ENCODE measurements at places on chromosomes 1 and 21.
A peak's percentile ranks its signal among the peaks of the same experiment; 100 is the strongest.

DNA sequence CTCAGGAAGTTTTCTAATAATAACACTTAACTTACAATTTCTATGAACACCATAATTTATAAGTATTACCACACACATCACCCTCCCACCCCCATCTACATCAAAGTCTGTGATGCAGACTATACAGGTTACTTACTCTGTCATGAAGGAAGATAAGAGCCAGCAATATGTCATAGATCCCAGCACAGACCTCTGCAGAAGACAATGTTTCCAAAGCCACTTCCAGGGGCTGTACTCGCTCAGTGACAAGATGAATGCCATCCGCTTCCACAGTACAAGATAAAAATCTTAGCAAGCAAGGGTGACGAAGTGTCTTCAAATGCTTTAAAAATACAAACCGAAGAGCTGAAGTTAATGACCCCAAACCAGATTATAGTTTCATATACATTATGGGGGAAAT lies 15.2 kb downstream of the SCYL3 start:
- no peak for DNase-seq

DNA sequence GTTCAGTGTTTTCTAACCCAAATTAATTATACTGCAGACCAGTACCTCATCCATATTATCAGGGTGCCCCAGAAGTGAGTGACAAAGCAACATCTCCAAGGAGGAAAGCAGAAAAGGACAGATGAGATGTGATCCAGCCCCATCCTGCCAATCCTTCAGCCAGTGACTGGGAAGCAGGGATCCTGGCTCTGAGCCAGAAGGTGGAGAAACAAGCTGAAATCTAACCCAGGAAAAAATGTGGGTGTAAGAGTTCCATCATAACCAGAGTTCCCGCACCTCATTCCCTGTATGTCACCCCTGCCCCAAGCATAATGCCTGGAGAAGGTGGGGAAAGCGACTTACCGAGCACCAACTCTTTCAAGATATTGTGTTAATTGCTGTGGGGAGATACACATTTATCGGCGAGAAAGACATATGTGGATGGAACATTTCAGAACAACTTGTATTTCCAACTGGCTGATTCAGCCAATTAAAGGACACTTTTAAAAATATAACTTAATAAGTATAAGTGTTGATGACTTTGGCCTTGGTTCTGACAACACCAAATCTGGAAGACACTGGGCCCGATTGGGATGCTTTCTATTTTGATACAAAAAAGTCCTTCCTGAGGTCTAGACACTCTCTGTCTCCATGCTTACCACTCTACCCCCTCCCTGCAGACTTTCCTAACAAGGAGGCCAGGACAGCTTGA lies 14.9 kb downstream of the PLEKHA6 start:
- DNase-seq, result no peak

DNA sequence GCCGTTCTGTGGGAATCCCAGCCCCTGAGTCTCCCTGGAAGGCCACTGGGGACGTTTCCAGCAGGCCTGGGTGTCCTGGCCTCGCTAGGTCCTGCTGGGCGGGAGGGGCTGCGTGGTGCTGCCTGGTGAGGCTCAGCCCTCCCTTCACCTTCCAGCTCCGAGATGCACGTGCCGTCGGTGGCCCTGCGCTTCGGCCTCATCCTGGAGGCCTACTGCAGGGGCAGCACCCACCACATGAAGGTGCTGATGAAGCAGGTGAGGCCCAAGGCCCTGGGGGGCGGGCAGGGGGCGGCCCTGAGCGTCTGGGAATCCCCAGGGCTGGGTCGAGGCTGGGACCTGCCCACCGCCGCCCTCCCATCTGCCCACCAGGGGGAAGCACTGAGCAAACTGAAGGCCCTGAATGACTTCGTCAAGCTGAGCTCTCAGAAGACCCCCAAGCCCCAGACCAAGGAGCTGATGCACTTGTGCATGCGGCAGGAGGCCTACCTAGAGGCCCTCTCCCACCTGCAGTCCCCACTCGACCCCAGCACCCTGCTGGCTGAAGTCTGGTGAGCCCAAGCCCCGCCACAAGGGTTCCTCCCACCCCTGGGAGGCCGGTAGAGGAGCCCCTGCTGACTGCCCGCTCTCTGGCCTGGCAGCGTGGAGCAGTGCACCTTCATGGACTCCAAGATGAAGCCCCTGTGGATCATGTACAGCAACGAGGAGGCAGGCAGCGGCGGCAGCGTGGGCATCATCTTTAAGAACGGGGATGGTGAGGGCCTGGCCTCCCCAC lies 70.3 kb downstream of the PIK3CD start:
- no peak for DNase-seq

DNA sequence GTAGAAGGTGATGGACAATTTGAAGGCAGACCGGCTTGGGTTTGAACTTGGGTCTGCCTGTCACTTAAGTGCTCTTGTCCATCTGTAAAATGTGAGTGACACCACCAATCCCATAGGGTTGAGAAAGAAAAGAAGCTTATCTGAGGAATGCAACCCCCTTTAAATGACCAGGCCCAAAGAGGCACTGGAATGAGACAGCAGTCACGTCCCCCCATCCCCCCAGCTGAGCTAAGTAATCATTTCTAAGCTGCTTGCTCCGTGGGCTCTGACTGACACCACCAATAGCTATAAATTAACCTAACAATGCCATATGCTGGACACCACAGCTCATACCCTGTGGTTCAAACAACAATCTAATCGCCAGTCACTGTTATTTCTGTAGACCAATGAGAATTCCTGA lies 15.1 kb downstream of the LCA5L start:
- no peak for DNase-seq

- no peak for DNase-seq
Measured at GRCh38 chr1:246364415-246364941, 142.6 kb downstream of the SMYD3 start.

DNA sequence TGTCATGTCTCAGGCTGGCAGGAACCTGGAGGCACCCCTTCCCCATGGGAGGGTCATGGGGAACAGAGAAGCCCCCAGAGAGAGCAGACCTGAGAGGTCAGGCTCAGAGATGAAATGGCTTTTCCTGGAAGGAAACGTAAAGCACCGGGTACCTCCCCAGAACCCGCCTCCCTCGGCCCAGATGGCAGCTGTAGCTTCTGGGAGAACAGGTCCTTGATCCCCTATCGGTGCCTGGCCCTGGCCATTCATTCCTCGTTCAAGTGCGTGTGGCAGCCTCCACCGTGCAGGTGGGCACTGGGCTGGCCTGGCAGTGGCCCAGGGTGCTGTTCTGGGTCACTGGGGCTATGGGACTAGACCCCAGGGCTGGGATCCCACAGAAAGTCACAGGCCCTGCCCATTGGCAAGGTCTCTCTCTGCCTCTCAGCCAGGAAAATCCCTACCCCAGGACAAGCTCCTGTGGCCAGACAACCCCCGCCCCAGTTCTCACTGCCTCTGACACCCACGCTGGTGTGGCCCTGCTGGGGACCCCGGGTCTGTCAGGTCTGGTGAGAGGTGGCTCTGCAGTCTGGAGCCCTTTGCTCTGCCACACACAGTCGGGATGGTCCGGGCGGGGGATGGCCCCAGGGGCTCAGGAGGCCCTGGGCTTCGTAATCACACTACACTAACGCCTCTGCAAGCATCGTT lies 183.2 kb upstream of the VAMP3 start:
- no peak for DNase-seq

DNA sequence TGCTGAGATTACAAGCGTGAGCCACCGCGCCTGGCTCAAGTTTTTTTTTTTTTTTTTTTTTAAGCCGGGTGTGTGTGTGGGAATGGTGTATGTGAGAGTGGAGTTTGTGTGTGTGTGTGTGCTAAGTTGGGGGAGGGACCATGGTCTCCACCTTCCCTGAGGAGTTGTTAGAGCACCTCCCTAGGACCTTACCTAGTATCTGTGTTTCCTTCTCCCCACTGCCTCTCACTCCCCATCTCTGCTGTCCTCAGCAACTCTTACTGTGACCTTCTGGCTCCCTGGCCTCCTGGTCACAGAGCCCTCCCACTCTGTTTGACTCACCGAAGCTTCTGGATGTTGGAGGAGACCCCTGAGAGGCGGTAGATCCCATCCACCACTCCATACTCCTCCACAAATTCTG lies 10.4 kb downstream of the ARHGAP30 start:
- DNase-seq, result no peak

GRCh38 chr1:223849352-223850254 lies 3.9 kb upstream of the TP53BP2 start:
- DNase-seq, result no peak

- DNase-seq, result no peak
Measured at GRCh38 chr1:66384258-66384921, 149.6 kb upstream of the SGIP1 start.

- no peak for DNase-seq
Measured at GRCh38 chr1:67780637-67781036, 52.6 kb downstream of the GNG12 start.

GRCh38 chr1:93965888-93966287 lies 56.7 kb upstream of the GCLM start:
- no peak for DNase-seq

DNA sequence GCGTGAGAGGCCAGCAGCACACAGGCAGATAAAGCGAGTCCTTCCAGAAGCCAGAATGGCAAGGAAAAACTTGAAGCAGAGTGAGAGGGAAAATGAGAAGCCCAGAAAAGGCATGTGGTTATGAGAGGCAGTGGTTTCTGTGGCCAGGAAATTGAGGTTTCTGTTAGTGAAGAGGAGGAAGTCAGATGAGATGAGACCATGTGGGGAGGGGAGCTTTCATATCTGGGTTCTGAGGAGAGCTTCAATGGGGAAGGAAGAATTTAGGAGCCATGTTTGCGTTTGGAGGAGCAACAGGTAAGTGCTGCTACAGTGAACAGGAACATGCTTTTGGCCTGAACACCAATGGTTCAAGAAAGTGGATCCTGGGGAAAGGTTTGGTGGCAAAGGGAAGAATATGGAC lies 6.1 kb upstream of the CD1A start:
- no peak for DNase-seq

DNA sequence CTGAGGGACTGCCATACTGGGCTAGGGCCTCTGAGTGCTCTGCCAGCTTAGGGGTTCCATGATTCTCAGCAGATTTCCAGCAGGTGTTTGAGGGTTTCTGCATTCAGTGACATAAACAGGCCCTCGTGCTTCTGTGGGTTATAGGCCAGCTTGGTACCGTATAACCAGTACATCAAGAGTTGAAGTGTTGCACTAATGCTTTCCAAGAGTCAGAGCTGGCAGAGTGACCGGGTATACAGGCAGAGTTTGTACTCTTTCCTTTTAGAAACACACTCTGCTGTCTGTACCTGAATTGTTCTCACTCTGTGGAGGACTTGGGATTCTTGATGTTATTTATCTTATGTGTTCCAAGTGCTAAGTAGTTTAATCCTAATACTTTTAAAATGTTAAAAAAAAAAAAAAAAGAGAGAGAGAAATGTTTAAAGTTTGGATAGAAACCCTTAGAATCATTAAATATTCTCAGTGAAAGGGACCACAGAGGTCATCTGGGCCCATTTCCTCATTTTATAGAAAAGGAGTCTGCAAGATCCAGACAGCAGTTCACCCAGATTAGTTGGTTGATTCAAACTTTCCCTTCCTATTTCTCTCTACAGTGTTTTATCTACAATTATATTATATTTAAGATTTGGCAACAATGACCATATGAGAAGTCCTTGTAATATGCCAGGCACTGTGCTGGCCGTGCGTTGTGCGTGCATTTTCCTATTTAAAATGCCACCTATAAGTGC lies 325.8 kb downstream of the KIF26B start:
- no peak for DNase-seq

GRCh38 chr1:193211539-193211938 lies 25.1 kb upstream of the B3GALT2 start:
- DNase-seq, result peak; percentile 21

Data from GM04504 (cell line).